ENCODE measurements at places on chromosomes 11 and 22.

- DNase-seq: no peak
Observed at GRCh38 chr11:44301564-44302271, 8.2 kb downstream of the ALX4 start.

DNA sequence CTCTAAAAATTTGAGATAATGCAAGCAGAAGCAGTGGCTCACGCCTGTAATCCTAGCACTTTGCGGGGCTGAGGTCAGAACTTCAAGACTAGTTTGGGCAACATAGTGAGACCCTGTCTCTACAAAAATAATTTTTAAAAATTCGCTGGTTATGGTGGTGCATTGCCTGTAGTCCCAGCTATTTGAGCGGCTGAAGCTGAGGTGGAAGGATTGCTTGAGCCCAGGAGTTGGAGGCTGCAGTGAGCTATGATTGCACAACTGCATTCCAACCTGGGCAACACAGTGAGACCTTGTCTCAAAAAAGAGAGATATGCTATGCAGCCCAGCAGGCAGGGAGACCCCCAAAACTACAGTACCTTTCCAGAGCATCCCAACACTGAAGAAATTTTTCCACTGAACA lies 2.3 kb downstream of the CTSC start:
- DNase-seq: no peak

DNA sequence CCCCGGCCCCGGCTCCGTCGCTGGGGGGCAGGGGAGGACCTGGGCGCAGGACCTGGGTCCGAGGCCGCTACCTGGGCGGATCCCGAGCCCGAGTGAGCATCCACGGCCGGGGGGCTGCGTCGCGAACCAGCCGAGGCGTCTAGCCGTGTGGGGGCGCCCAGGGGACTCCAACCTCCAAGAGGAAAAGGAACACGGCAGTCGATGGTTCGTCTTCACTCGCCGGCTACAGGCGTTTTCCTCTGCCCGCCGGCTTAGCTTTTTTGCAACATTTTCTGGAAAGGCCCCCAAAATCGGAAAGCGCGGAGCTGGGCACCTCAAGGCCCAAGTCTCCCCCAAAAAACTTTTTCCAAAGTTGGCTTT lies 666 bp downstream of the PDGFB start:
- peak; percentile 12 for DNase-seq

- DNase-seq: peak; percentile 70
Observed at GRCh38 chr22:42331014-42331413, 60.6 kb upstream of the TCF20 start.

- DNase-seq: no peak
Observed at GRCh38 chr11:10542776-10543175, 1.8 kb upstream of the RNF141 start.

- no peak for DNase-seq
Observed at GRCh38 chr22:49163258-49163959, 664.3 kb downstream of the BRD1 start.

GRCh38 chr22:38924347-38924952 lies 33.0 kb upstream of the APOBEC3A start:
- DNase-seq: peak; percentile 77

GRCh38 chr11:34475656-34476055 lies 36.9 kb downstream of the CAT start:
- DNase-seq: no peak

DNA sequence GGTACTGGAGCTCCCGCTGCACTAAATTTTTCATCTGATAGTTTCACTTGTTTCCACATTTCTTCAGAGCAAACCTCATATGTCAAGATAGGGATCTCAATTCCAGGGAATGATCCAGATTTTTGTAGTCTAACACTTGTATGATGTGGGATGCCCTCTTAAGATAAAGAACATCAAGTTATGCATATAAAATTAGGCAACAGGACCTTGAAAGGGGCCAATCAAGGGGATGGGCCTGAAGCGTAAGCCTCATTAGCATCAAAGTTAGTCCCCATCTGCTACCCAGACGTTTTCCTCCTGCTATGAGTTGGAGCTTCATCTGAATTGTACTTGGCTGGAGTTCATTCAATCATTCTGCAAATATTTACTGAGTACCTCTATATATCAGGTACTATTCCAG lies 17.5 kb downstream of the PDGFD start:
- DNase-seq: peak; percentile 32
